A549 treated with CpdA at 1 μM for 4 hours (cell line): ENCODE measurements at places on chromosomes 5 and 9. TPM values are rescaled to one million over a fixed set of nuclear protein-coding genes. Genes with fewer than 3 reads are reported as not detected.

Gene BTNL3
- not detected in 5 replicates for total RNA-seq

Gene DPYSL3
- 16.6 to 19.4 TPM (median 17.9 TPM) in 5 replicates for total RNA-seq

Gene SV2C
- not detected in 5 replicates for total RNA-seq

Gene C1QTNF2
- 0.14 to 0.16 TPM (median 0.15 TPM) in 4 of 5 replicates, not detected in the other for total RNA-seq

Gene MTMR12
- total RNA-seq, result 12.9 to 17.0 TPM (median 16.1 TPM) in 5 replicates

Gene HSD17B4
- total RNA-seq, result 50.6 to 75.9 TPM (median 61.2 TPM) in 5 replicates

Gene TUBB4B
- total RNA-seq, result 595 to 818 TPM (median 736 TPM) in 5 replicates

Gene LCN15
- 0.09 TPM in 1 of 5 replicates, not detected in the others for total RNA-seq

Gene C6
- total RNA-seq, result not detected in 5 replicates

Gene CD14
- total RNA-seq, result 3.6 to 5.6 TPM (median 4.4 TPM) in 5 replicates

Gene MOB3B
- total RNA-seq, result 5.9 to 8.4 TPM (median 6.4 TPM) in 5 replicates

Gene HMMR
- total RNA-seq, result 23.3 to 36.2 TPM (median 26.7 TPM) in 5 replicates

Gene LHX2
- total RNA-seq, result 4.7 to 6.2 TPM (median 5.0 TPM) in 5 replicates

Gene VAV2
- 35.9 to 45.9 TPM (median 40.6 TPM) in 5 replicates for total RNA-seq

Gene MPDZ
- total RNA-seq, result 12.1 to 18.4 TPM (median 14.2 TPM) in 5 replicates

Gene CEL
- total RNA-seq, result 0.26 to 0.86 TPM (median 0.66 TPM) in 5 replicates

Gene APBA1
- total RNA-seq, result 0.10 to 0.43 TPM (median 0.33 TPM) in 5 replicates

Gene PTGES
- total RNA-seq, result 91.2 to 108 TPM (median 93.1 TPM) in 5 replicates

Gene IGIP
- total RNA-seq, result 0.91 to 1.2 TPM (median 1.0 TPM) in 5 replicates

Gene OMD
- total RNA-seq, result not detected in 5 replicates

Gene SHISAL2B
- total RNA-seq, result not detected in 5 replicates

Gene BRD3OS
- total RNA-seq, result 14.8 to 19.0 TPM (median 16.9 TPM) in 5 replicates

Gene DMGDH
- total RNA-seq, result 0.27 TPM in 1 of 5 replicates, not detected in the others

Gene POLR1E
- 38.4 to 44.0 TPM (median 42.4 TPM) in 5 replicates for total RNA-seq

Gene SLC6A18
- not detected in 5 replicates for total RNA-seq

Gene PCDHGA12
- total RNA-seq, result 0.02 TPM in 1 of 5 replicates, not detected in the others

Gene CYSTM1
- total RNA-seq, result 152 to 212 TPM (median 161 TPM) in 5 replicates

Gene ERAP2
- 1.1 to 1.6 TPM (median 1.3 TPM) in 5 replicates for total RNA-seq

Gene GABRG2
- total RNA-seq, result not detected in 5 replicates

Gene CNTLN
- 4.7 to 6.1 TPM (median 5.4 TPM) in 5 replicates for total RNA-seq

Gene PTPN3
- 13.3 to 17.1 TPM (median 15.5 TPM) in 5 replicates for total RNA-seq

Gene KCNN2
- total RNA-seq, result 0.15 to 0.21 TPM (median 0.16 TPM) in 4 of 5 replicates, not detected in the other

Gene ZER1
- total RNA-seq, result 14.7 to 17.0 TPM (median 15.1 TPM) in 5 replicates

Gene STC2
- 53.7 to 87.1 TPM (median 59.5 TPM) in 5 replicates for total RNA-seq

Gene OBP2B
- total RNA-seq, result not detected in 5 replicates

Gene MEGF10
- total RNA-seq, result not detected in 5 replicates

Gene CDKN2AIPNL
- 37.1 to 44.7 TPM (median 42.1 TPM) in 5 replicates for total RNA-seq

Gene FIBCD1
- 9.2 to 14.4 TPM (median 12.4 TPM) in 5 replicates for total RNA-seq

Gene TNC
- total RNA-seq, result 0.83 to 1.3 TPM (median 1.1 TPM) in 5 replicates

Gene AJM1
- 3.1 to 4.3 TPM (median 4.0 TPM) in 5 replicates for total RNA-seq

Gene PCDHA11
- 0.12 to 0.43 TPM (median 0.18 TPM) in 5 replicates for total RNA-seq

Gene ITK
- total RNA-seq, result 0.08 to 0.19 TPM in 2 of 5 replicates, not detected in the others

Gene SLC22A4
- total RNA-seq, result 3.5 to 4.7 TPM (median 4.2 TPM) in 5 replicates

Gene SPATA9
- 0.09 TPM in 1 of 5 replicates, not detected in the others for total RNA-seq

Gene OR1Q1
- 0.06 TPM in 1 of 5 replicates, not detected in the others for total RNA-seq

Gene PCDHB10
- 0.03 to 0.06 TPM in 2 of 5 replicates, not detected in the others for total RNA-seq

Gene TMEM215
- not detected in 5 replicates for total RNA-seq

Gene PTGS1
- total RNA-seq, result 0.82 to 1.5 TPM (median 1.2 TPM) in 5 replicates

Gene CEMIP2
- total RNA-seq, result 61.4 to 111 TPM (median 65.4 TPM) in 5 replicates

Gene ARHGEF37
- total RNA-seq, result 0.77 to 1.1 TPM (median 0.90 TPM) in 5 replicates
